Activated effector memory CD4-positive, alpha-beta T cell treated with Interleukin-2 at 50 U/mL for 16 hours (primary cell): ENCODE measurements at places on chromosomes 13 and 19.

DNA sequence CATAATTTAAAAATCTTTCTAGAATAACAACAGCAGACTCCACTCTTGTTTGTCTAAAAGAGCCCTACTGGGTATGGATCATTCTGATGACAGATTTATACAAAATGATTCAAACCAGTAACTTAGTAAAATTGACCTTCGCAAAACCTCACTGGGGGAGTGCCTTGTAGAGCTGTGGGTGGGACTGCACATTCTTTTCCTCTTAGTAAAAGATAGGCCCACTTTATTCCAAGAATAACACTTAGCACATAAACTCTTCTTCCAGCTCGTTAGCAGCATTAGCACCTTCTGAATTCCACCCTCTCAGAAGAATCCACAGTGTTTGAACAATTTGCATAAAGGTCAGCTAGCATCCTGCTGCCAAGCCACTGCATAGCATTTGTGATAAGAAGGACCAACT, 106.8 kb downstream of the STOML3 start:
- DNase-seq, result no peak

DNA sequence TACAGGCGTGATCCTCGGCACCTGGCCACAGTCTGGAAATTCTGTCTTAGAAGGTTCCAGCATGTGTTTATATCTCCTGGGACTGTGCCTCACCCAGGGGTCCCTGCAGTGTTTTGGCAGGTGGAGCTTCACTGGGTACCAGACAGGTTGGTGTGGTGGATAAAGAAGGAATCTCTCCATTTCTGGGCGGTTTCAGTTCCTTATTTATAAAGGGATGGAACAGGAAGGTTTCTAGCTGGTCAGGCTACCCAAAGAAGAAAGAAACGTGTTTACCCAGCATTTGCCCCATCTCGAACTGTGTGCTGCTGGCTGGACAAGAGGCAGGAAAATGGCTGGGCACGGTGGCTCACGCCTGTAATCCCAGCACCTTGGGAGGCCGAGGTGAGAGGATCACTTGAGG, 9.8 kb downstream of the PNPLA6 start:
- no peak for DNase-seq

DNA sequence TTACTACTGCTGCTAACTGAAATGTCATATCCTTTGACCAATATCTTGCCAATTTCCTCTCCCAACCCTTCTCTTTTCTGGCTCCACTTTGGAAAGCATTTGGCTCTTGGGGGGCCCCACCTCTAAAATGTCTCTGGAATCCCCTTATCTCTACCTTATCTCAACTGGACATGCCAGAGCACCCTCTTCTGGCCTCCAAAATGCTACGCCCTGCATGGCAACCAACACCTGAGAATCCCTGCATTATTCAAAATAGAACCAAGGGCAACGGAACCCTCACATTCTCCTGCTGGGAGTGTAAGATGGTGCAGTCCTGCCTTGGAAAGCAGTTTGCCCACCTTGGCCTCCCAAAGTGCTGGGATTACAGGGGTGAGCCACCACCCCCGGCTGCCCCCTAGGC, 35.3 kb downstream of the CERS4 start:
- no peak for DNase-seq

GRCh38 chr19:19550485-19550929, 12.4 kb downstream of the CILP2 start:
- DNase-seq, result no peak

- no peak for DNase-seq
Observed at GRCh38 chr19:19417628-19418245, 12.3 kb downstream of the GATAD2A start.

GRCh38 chr13:95676105-95676761, 706 bp upstream of the DNAJC3 start:
- peak; percentile 10 for DNase-seq

GRCh38 chr13:20474515-20474914, 51.1 kb downstream of the CRYL1 start:
- no peak for DNase-seq
